ENCODE measurements at places on chromosomes 2 and 18.

DNA sequence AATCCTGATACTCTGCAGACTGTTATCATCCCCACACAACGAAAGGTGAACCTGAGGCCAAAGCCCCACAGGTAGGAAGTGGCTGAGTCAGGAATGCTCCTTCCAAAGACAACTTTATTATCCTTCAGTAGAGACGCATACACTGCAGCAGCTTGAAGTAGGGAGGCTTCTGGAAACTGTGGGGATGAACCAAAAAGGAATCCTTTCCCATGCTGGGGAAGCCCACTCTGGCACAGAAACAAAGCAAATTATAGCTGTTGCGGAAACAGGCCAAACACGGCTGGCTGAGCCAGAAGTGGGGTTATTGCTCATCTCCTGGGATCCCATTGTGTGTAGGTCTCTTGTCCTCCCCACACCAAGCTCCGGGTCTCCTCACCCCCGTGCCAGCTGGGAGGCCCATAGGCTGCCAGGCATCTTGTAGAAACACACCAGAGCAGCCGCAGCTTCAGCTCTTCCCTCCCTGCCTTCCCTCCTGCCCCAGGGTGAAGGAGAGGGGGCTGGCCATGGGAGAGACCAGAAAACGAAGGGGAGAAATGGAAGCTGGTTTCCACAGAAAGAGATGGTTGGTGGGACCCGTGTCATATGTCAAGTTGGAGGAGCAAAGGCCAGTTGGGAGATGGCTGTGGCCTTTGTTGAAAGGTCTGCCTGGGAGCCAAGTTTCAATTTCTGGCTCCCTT lies 176.9 kb upstream of the NABP1 start:
- DNase-seq, result no peak

DNA sequence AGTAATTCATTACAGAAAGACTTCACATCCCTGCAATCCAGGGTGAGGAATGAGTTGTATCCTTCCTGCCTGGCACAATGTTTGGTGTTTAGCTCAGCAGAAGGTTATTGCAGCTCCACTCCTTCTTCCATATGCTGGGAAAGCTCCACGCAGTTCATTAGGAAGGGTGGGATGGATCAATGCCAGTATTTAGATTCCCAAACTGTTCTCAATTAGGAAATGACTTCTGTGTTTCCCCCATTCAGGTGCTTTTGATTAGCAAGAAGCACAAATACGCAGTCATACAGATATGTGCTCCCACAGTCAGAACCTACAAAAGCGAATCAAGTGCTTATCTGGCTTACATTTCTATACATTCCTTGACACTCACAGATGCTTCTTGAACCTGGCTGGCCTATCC lies 340.6 kb downstream of the NYAP2 start:
- DNase-seq, result no peak

- no peak for DNase-seq
Observed at GRCh38 chr18:78965917-78966792, 13.5 kb upstream of the SALL3 start.

GRCh38 chr2:75637568-75637967 lies 9.0 kb upstream of the MRPL19 start:
- DNase-seq, result no peak

DNA sequence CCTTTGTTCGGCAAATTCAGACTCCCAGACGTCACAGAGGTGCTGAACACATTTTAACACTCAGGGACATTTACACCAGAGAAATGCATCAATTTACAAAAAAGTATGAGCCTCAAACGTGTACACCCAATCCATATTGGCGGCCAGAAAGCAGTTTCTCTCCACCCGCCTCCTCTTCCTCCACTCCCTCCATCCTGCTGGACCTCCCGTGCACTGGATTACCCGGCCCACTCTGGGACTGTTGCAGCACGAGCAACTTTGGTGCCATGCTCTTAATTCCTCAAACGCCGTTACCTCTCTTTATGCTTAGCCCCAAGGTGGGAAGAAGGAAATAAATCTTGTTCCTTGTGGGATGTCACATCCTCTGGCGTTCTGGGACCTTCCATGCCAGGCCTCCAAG lies 243.4 kb downstream of the ZNF516 start:
- DNase-seq, result no peak

GRCh38 chr2:18883616-18884456 lies 294.5 kb upstream of the NT5C1B start:
- no peak for DNase-seq

GRCh38 chr2:134230885-134231284 lies 23.0 kb upstream of the MGAT5 start:
- DNase-seq, result no peak

GRCh38 chr2:206804326-206804725 lies 38.9 kb downstream of the FASTKD2 start:
- DNase-seq, result no peak

DNA sequence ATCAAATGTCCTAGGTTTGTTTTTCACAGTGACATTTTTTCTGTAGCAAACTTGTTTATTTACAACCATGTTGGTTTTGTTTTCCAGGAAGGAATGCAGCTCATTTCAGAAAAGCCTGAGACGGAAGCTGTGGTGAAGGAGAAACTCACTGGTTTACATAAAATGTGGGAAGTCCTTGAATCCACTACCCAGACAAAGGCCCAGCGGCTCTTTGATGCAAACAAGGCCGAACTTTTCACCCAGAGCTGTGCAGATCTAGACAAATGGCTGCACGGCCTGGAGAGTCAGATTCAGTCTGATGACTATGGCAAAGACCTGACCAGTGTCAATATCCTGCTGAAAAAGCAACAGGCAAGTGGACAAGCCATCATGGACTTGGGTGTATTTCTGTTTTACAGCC lies 79.2 kb upstream of the EML6 start:
- no peak for DNase-seq

GRCh38 chr2:97966545-97967215 lies 29.1 kb downstream of the TMEM131 start:
- DNase-seq, result no peak

All from activated CD8-positive, alpha-beta memory T cell treated with anti-CD3 and anti-CD28 coated beads for 1 hour (primary cell).